ENCODE measurements at places on chromosomes 11 and 22.

DNA sequence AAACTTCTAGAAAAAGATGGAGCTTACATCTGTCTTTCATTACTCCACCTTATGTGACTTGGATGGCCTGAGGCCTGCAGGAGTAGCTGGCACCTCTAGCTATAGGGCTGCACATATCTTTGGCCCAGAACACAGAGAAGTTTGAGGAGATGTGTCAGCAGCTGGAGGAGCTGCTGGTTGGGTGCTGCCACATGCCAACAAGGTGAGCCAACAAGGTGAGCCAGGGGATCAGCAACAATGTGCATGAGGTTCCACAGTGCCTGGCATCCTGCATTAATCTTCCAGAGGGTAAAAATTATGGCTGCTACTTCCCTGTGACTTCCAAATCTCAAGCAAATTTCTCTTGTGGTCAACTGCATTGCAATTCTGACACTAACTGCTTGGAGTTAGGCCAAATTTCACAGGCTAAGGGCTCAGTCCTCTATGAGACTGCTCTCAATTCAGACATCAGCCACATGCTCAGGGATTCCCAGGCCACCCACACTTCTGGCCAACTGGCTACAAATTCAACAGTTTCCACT is 16.0 kb downstream of the RBM7 start:
- DNase-seq, result no peak

GRCh38 chr11:130094614-130095013 is 24.9 kb downstream of the APLP2 start:
- no peak for DNase-seq

DNA sequence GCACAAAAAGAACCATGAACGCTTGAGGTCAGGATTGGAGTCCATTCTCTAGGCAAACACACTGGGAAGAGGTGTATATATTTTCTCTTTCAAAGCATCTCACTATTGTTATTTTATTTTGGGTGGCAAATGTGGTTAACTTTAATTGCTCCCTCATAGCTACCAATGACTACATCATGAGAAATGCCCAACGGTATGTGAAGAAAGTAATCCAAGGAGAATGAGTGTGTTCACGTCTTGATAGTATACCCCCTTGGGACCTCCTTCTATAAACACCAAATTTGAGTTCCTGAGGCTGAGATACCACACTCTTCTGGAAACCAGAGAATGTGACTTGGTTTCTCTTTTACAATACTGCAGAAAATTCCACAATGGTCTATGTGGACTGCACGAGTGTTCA is 15.8 kb downstream of the OR8D1 start:
- DNase-seq, result no peak

- DNase-seq, result peak; percentile 83
Observed at GRCh38 chr11:74398244-74399159, at the start of gene PGM2L1. PGM2L1 (minus strand) TSS chr11:74398433; CDS start chr11:74398161, 272 bp downstream.

DNA sequence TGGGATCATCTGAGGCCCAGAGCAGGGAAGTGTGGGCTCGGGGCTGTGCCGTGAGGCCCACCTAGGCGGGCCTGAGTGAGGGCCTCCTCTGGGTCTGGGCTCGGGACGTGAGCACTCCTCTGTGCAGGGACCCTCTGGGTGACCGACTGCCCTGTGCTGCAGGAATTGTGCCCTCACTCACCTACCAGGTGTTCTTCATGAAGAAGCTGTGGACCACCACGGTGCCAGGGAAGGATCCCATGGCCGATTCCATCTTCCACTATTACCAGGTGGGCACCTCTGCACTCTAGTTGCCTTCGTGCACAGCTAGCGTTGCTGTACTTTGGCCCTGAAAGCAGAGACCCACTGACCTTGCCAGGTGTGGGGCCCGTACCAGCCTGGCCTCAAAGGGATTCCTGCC is 80.5 kb downstream of the MYO7A start:
- no peak for DNase-seq

DNA sequence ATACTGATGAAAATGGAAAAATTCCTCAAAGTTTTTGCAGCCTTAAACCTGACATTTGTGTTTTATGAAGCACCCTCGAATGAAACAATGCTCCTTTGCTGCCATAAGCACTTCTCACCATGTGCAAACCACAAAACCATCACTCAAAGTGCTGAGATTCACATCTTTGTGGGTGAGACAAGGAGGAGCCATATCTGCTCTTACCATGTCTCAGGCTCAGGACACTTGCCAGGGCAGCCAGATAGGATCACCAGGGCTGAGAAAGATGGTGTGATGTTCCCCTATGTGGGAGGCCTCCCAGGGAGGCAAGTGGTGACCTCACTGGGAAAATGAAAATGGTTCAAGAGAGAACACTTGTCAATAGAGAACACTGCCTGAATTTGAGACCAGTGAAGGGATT is 120.4 kb downstream of the CCDC34 start:
- no peak for DNase-seq

DNA sequence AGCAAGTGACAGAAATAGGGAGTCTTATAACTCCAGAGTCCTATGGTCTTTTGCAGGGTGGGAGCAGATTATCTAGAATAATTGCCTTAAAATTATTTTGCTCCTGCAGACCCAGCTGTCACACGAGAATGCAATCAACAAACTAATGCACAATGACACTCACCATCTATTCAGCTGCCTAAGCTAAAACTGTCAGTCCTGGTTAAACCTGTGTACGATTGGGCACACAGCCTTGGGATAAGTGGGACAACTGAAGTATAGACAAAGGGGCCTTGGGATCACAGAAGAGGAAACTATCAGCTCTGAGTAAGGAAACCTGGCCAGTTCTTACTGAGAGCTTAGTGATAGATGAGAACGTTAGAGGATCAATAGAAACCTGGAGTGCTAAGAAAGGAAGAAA is 595.9 kb upstream of the KIRREL3 start:
- DNase-seq, result no peak

Measured in stimulated activated CD8-positive, alpha-beta memory T cell treated with anti-CD3 and anti-CD28 coated beads, Interleukin-4, amount 100 ng/mL, for 1 hour (primary cell).